ENCODE measurements at places on chromosomes 11 and 22.

DNA sequence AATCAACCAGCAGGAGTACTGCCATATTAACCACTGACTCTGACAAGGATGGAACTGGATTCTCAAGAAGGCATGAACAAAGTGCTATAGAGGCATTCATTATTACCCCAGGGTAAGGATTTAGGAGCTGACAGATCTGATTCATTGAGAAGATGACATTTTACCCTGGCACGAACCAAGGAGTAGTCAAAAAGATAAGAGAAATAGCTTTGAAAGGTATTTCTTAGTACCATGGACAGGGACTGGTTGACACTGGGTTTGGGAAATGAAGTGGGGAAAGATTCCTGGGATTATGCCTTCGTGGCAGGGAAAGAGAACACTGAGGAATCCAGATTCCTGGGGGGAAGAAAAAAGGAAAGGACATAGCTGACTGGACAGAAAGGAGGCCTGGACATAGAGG lies 5.1 kb upstream of the SAAL1 start:
- DNase-seq, result no peak

GRCh38 chr11:86587264-86588193 lies 84.9 kb downstream of the ME3 start:
- no peak for DNase-seq

DNA sequence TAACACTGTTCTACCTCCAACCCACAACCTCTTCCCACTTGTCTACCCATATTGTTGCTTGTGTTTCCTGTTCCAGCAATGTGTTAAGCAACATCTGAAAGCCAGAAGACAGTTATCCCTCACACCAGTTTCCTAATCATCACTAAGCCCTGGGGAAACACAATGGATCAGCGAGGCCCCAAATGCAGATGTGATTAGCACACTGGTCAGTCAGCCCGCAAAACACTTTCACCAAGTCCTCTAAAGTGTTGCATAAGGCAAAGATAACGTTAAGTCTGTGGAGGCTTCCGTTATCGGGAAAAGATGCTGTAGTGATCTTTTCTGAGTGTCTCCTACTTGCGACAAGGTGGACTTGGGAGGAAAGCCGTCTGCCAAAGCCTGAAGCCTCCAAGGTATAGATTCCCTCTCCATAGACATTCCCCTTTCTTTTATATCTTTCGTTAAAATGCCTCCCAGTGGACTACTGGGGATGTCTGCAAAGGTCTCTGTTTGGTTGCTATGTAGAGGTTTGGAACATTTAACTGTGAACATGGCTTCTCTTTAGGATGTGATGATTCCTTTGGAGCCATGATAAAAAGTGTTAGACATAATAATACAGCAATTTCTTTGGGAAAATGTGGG lies at the start of gene MS4A3:
MS4A3 (plus strand) TSS at position 317 of the 621 bp plus-strand sequence. CDS start 4,496 bp downstream, outside the sequence.
- no peak for DNase-seq

DNA sequence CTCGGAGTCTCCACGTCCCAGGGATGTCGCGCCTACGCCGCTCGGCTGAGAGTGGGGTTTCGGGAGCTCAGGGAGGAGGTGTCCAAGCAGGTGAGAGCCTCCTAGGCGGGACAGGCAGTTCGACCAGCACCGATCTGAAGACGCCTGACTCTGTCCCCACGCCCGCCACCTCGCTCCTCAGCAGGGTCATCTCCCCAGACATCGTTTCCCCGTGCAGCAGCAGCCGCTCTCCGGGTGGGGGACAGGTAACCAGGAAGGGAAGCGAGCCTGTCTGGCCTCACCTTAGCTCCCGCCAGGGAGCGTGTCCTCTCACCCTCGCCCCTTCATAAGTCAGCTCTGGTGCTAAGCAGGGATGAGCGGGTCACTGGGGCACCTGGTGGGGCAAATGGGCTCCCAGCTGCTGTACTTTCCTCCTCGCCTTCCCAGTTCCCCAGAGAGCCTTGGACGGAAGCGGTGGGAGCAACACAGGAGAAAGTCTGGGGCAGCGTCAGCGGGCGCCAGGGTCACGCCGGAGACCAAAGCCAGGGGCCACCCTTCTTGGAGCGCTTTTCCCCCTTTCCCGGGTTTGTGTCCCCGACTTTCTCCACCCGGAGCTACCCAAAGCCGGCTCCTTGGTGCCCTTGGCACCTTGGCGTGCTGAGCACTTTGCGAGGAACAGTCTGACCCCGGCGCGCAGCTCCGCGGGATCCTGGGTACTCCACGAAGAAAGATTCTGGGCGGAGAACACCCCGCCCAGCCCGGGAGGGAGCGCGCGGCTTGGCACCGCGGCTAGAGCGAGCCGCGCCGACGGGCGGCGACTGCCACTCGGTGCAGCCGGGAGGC lies 1.6 kb downstream of the SPON1 start:
- no peak for DNase-seq

GRCh38 chr11:19268909-19269308 lies 28.2 kb upstream of the E2F8 start:
- no peak for DNase-seq

DNA sequence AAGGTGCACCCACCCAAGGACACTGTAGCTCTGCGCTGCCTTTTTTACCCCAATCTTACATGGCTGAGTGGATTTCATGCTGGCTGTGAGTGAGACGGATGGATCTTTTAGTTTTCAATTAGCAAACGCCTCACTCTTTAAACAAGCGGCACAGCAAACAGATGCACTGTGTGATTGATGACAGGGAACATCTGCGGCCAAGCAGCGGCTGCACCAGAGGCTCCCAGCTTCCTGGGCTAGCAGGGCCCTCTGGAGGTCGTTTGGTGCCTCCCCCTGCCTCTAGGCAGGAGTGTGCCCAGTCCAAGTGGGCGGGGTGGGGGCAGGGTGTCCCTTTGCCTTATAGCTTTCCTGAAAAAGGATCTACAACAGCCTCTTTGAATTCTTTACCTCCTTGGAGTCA lies 2.1 kb upstream of the DRD2 start:
- DNase-seq, result no peak

DNA sequence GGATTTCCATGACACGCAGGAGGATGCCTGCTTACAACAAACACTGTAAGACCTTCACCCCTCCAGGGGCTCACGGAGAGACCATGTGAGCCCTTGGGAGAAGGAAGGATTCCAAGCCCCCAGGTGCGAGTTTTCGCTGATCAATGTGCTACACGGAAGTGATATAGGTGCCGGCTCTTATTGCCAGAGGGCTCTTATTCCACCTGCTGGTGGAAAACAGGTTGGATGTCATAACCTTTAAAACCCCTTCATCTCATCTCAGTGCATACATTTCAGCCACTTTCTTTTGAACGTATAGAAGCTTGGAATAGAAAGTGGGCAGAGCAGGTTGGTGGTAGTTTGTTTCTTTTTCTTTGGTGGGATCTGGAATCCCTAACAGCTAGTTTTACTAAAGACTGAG lies 25.8 kb downstream of the LAYN start:
- DNase-seq, result no peak

DNA sequence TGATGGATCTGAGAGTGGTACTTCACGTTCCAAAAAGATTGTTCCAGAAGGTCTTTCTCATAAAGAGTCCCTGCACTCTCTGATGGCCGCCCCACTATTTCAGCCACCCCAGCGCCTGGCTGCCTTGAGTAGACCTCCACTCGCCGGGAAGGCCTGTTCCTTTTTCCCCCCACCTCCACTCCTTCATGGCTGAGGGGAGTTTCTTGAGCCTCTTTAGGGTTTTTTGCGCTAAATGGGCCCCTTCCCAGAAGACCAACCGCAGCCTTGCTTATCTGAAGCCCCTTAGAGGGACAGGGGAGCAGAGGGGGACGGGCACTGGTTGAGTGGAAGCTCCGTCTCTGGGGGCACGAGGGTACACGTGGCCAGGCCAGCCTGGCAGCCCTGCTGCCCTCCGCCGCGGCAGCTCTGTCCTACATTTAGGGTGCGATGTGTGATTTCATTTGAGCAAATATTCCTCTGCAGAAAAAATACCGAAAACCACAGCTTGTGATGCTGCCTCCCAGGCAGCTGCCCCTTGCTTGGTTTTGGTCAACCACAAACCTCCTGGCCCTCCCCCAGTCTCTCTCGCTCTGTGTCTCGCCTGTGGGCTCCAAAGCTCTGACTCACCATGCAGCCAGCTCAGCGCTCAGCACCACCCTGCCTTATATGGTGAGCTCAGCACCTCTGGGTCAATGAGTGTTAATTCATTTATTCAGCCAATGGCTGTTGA lies 88.7 kb downstream of the TP53I11 start:
- DNase-seq, result peak; percentile 93

GRCh38 chr22:36347094-36347493 lies 40.7 kb downstream of the MYH9 start:
- DNase-seq, result no peak

GRCh38 chr11:10641177-10641911 lies 52.2 kb downstream of the IRAG1 start:
- no peak for DNase-seq

DNA sequence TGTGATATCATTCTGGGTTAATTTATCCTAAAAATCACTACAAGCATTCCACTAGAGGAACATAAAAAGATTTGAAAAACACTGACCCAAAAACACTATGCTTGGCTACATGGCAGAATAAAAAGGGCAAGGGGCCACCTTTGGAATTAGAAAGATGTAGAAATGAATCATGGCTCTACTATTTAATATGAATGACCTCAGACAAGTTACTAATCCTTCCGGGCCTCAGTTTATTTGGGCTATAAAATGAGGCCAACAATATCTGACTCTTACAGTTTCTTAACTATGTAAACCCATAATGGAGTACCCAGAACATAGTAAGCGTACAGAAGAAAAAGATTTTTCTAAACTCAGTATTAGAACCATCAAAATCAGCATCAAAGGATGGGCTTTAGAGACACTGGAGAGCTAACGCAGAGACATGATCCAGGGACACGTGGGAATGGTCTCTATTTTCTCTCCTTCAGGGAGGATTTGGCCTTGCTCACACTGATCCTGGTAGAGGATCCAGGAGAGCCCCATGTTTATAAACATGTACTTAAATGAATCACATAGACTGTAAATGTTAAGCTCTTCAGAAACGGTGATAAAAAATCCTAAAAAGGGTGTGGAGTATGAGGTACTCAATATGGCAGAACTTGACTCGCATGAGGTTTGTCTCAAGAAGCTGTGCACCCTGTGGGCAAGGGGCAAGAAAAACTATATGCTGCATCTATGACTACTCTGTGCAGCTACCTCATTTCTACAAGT lies 288.4 kb upstream of the PITPNB start:
- DNase-seq, result no peak

DNA sequence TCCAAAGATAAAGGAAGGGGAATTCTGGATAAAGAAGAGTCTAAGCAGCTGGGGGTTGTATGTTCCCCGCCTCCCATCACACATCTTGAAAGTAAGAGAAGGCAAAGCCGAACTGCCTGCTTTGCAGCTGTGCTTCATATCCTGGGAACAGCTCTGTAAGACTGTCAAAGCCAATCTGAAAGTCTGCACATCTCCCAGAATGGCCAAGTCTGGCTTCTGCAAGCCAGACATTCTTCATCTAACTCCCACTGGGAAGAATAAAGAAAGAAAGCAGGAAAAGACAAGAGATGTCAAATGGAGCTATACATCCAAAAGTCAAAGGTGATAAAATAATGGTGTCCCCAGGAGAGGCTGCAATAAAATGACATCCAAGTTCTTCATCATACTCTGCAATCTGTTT lies 15.4 kb downstream of the MORC2 start:
- no peak for DNase-seq

DNA sequence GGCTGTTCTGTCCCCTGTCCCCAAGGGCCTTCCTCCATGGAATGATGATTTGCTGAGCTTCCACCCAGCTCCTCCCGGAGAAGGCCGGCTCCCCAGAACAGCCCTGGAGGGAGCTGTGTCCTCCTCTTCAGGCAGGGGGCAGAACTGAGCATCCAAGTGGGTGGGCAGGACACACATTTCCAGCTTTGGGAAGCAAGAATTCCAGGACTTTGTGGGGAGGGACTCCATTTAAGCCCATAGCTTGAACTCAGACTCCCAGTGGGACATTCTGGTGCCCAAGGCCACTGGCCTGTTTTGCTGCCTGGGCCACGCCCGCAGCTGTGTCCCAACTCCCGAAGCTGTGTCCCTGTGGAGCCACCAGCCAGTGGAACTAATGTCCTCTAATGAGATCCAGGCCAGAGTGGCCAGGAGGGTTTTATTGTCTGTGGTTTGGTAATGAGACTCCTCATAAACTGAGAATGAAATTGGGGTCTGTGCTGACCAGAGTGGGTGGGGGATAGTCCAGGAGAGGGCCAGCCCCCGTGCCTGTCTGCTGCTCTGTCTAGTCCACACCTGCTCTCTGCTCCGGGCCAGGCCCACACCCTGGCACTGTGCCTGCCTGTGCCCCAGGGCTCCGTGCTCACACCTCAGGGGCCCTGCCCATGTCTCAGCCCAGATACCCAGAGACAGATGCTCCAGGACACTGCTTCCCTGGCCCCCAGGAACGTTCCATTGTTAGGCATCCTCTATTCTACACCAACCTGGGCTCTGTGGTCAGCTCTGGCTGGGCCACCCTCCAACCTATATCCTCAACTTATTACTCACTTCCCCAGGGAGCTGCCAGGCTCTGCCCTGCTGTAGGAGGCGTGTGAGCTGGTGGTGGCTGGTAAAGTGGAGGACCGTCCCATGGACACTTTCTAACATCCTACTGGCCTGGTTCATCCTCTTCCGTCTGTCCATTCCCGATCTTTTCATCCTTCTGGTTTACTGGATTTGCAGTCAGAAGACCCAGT lies 7.6 kb downstream of the NECTIN1 start:
- DNase-seq, result no peak

DNA sequence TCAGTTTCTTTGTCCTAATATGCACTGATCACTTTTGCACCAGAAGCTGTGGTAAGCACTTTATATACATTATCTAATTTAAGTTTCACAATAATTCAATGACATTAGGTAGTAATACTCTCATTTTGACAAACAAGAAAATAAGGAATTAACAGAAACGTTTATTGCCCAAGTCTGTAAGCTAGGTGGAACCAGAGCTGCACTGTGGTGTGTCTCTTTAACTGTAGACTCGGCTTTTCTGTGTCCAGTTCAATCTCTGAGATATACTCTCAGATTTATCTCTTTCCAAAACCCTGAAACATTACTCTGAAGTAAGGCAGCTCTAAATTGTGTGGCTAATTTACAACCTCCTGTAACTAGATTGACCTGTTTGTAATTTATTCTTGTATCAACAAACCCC lies 101.1 kb downstream of the MUC15 start:
- DNase-seq, result no peak

GRCh38 chr11:117972629-117973502 lies 13.3 kb upstream of the IL10RA start:
- DNase-seq, result no peak

DNA sequence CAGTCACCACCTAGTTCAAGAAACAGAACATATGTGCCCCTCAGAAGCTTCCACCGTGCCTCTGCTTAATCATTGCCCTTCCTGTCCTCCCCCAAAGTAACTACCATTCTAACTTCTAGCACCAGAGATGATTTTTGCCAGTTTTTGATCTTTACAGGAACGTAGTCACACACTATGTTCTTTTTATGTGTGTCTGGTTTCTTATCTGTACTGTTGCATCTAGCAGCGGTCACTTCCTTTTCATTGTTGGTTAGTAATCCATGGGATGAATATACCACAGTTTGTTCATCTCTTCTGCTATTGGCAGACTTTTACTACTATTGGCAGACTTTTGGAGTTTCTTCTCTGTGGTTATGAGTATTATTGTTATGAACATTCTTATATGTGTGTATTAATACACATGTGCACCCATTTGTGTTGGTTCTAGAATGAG lies 34.6 kb downstream of the SPECC1L start:
- DNase-seq, result peak; percentile 86

GRCh38 chr22:39910876-39911613 lies 10.2 kb downstream of the GRAP2 start:
- no peak for DNase-seq

GRCh38 chr11:111871693-111872161 lies 346 bp upstream of the ALG9 start:
- DNase-seq, result no peak
